ENCODE measurements at places on chromosomes 11 and 22.

DNA sequence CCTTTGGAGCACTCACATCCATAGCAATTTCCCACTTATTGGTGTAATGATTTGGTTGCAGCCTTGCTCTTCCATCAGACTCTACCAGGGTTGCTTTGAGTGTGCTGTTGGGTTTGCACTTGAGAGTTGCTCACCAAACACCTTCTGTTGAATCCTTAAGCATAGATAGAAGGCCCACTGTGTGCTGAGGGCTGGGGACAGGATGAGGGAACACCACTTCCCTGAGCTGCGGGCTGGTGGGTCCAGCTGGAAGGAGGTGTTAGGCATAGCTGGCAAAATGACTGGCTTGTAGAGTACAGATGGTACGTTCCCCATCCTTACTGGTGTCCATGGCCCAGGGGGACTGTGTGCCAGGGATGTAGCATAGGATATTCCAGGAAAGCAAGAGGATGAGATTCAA, 3.9 kb downstream of the PRDM11 start:
- no peak overlapping the region for H3K4me3 ChIP-seq
- H3K27me3 ChIP-seq, result no peaks in the 10 kb centered on the region
- peaks cover 34% of the 10 kb centered on the region for H3K4me1 ChIP-seq
- no peaks in the 10 kb centered on the region for H3K36me3 ChIP-seq
- H3K27ac ChIP-seq, result no peak overlapping the region

DNA sequence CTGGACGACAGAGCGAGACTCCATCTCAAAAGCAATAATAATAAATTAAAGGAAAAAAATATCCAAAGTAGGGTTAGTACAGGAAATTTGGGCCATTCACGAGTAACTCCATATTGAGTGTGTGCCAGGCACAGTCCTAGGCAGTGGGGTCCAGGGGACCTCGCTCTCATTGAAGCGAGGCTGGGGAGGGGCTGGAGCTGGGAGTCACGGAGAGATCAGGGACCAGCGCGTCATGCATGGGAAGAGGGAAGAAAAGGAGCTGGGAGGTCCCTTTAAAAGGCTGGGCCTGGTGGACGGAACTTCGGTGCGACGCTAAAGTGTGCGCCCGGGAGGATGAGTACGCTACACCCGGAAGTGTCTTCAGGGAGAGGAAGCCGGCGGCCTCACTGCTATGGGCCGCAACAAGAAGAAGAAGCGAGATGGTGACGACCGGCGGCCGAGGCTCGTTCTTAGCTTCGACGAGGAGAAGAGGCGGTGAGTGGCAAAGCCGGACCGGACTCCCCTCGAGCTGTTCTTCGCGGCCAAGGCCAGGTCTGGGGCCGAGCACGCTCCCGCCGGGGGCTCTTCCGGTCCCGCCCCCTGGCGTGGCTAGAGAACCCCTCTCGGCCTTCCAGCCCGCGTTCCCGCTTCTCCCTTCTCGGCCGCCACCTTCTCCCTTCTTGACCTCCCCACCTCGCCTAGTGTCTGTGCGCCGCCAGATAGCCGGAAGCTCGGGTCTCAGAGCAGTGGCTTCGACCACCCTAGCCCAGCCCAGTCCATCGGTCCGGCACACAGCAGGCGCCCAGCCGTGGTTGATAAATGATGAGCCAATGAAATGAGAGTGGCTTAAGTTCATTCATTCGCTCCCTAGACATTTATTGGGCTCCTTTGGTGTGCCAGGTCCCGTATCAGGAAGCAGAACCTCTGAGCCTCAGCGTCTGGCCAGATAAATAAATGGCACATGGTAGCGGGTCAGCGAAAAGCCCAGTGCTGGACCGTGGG, at the start of gene NOL12:
Gene NOL12, plus strand, starts transcription at position 342 of the 981 bp plus-strand sequence. Its CDS starts 50 bp downstream, at position 392.
- H3K36me3 ChIP-seq, result peaks cover 8% of the 10 kb centered on the region
- DNase-seq, result peak; percentile 78
- peaks cover 41% of the 10 kb centered on the region for H3K4me1 ChIP-seq
- peak within 1 kb of the TSS; percentile 93 for H3K4me3 ChIP-seq
- peak within 1 kb of the TSS; percentile 82 for H3K27ac ChIP-seq
- H3K27me3 ChIP-seq, result no peaks in the 10 kb centered on the region

GRCh38 chr11:26905368-26905767, 88.5 kb upstream of the FIBIN start:
- no peaks in the 10 kb centered on the region for H3K36me3 ChIP-seq
- DNase-seq, result no peak
- H3K4me1 ChIP-seq, result no peaks in the 10 kb centered on the region
- no peak overlapping the region for H3K27ac ChIP-seq

DNA sequence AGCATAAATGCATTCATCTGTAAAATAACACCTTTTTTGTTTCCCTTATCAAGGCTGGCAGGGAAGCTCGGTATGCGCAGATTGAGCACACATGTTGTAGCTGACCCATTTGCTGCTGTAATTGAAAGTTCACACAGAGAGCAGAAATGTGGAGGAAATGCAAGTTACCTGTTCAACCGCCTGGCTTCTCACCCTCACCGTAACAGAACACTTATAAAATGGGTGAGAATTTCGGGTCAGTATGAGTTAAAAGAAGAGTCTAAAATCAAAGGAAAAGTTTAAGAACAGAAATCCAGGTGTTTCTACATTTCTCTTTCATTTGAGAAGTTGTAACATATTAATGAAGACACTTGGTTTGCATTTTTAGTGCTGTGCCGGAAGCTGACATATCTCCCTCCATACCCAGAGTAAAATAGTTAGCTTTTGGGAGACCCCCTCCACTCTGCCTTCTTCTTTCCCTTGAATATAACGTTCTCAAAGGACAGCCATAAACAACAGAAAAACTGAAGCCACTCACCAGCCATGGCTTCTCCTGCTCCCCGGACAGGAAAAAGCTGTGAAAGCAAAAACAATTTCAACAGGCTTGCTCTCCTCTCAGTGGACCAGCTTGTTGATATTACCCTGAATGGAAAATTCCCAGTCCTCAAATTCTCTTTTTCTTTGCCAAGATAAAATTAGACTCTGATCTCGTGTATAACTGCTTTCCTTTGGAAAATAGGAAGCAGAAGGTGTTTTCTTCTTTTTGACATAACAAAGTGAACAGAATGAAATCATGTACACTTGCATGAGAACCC, at the start of gene CASP12:
Gene CASP12, minus strand, starts transcription at position 570 of the 794 bp plus-strand sequence.
- H3K36me3 ChIP-seq, result no peaks in the 10 kb centered on the region
- H3K27ac ChIP-seq, result no peak within 1 kb of the TSS
- no peak within 1 kb of the TSS for H3K4me3 ChIP-seq
- DNase-seq, result no peak
- H3K27me3 ChIP-seq, result no peaks in the 10 kb centered on the region

DNA sequence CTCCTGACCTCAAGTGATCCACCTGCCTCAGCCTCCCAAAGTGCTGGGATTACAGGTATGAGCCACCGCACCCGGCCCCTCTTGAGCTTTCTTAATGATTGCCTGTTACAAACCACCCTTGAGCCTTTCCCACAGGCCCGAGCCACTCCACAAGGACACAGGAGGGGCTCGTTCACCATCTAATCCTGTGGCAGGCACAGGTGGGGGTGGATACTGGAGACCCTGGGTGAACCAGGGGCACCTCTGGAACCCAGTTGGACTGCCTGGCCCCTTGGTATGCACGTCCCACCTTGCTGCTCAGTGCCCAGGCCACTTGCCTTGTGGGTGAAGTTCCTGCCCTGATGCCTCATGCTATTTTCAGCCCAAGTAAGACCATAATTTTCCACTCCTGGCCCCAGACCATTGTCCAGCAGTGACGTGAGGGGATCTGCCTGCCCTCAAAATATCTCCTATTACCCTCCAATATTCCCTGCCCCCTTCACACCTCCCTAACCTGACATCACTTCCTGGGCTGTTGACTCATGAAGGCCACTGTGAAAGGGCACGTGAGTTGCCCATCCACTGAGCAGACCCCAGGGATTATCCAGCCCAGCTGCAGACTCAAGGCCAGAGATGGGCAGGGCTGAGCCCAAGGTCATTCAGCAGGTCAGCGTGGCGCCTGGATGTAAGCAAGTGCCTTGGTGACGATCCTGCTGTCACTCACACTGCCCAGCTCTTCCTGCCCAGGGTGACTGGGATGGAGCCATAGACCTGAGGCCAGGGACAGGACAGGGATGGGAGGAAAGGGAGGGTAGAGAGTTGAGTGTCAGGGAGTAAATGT, 19.6 kb downstream of the P2RY2 start:
- peak overlapping the region; percentile 61 for H3K27ac ChIP-seq
- H3K36me3 ChIP-seq, result no peaks in the 10 kb centered on the region
- peak; percentile 95 for DNase-seq
- H3K27me3 ChIP-seq, result no peaks in the 10 kb centered on the region
- H3K4me1 ChIP-seq, result peaks cover 44% of the 10 kb centered on the region
- H3K4me3 ChIP-seq, result no peak overlapping the region

DNA sequence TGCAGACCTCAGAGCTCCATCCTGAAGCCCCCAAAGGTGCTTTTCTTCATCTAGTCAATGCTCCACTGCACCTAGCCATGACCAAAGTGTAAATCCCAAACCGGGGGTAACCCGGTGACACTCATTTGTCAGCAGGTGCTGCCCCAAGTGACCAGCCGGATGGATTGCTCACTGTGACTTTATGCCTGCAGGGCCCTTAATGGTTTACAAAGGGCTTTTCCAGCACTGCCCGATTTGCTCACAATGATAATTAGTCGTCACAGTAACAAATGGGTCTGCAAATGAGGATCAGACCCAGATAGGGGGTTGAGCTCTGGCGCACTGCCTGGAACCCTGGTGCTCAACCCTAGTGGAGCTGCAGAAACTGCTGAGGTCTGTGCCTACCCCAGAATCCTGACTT, 45.7 kb upstream of the CD5 start:
- no peak overlapping the region for H3K27ac ChIP-seq
- H3K4me1 ChIP-seq, result no peaks in the 10 kb centered on the region
- no peak for DNase-seq
- no peak overlapping the region for H3K4me3 ChIP-seq
- H3K36me3 ChIP-seq, result no peaks in the 10 kb centered on the region

- no peaks in the 10 kb centered on the region for H3K36me3 ChIP-seq
- H3K27me3 ChIP-seq, result no peaks in the 10 kb centered on the region
- no peak overlapping the region for H3K27ac ChIP-seq
These were observed 8.1 kb downstream of the OR6M1 start for GRCh38 chr11:123798079-123798478.

- H3K36me3 ChIP-seq, result peaks cover 38% of the 10 kb centered on the region
- DNase-seq, result no peak
- H3K27me3 ChIP-seq, result no peaks in the 10 kb centered on the region
- no peak overlapping the region for H3K4me3 ChIP-seq
- H3K4me1 ChIP-seq, result peaks cover 7% of the 10 kb centered on the region
- H3K27ac ChIP-seq, result no peak overlapping the region
These were observed 62.9 kb upstream of the BID start for GRCh38 chr22:17836992-17837742.

- no peaks in the 10 kb centered on the region for H3K36me3 ChIP-seq
- no peak for DNase-seq
These were observed 509.9 kb upstream of the B3GAT1 start for GRCh38 chr11:134921938-134922337.

GRCh38 chr11:94731880-94732601, 36.1 kb upstream of the AMOTL1 start:
- no peaks in the 10 kb centered on the region for H3K36me3 ChIP-seq
- no peak overlapping the region for H3K27ac ChIP-seq

GRCh38 chr22:29719899-29720645, at the start of gene CABP7:
Gene CABP7, plus strand, starts transcription at chr22:29720003. Its CDS starts 422 bp downstream, at chr22:29720425.
- DNase-seq, result no peak
- peaks cover 68% of the 10 kb centered on the region for H3K27me3 ChIP-seq
- no peak within 1 kb of the TSS for H3K4me3 ChIP-seq
- H3K4me1 ChIP-seq, result peaks cover 11% of the 10 kb centered on the region
- H3K36me3 ChIP-seq, result no peaks in the 10 kb centered on the region
- H3K27ac ChIP-seq, result no peak within 1 kb of the TSS

GRCh38 chr11:288478-289397, at the start of gene PGGHG:
Gene PGGHG, plus strand, starts transcription at chr11:289126. Its CDS starts 691 bp downstream, at chr11:289817.
- H3K27me3 ChIP-seq, result peaks cover 45% of the 10 kb centered on the region
- peak within 1 kb of the TSS; percentile 50 for H3K4me3 ChIP-seq

- DNase-seq, result no peak
- H3K36me3 ChIP-seq, result no peaks in the 10 kb centered on the region
- no peak overlapping the region for H3K27ac ChIP-seq
- no peaks in the 10 kb centered on the region for H3K4me1 ChIP-seq
- H3K27me3 ChIP-seq, result peaks cover 3% of the 10 kb centered on the region
These were observed 390.0 kb upstream of the CADM1 start for GRCh38 chr11:115894176-115894575.

DNA sequence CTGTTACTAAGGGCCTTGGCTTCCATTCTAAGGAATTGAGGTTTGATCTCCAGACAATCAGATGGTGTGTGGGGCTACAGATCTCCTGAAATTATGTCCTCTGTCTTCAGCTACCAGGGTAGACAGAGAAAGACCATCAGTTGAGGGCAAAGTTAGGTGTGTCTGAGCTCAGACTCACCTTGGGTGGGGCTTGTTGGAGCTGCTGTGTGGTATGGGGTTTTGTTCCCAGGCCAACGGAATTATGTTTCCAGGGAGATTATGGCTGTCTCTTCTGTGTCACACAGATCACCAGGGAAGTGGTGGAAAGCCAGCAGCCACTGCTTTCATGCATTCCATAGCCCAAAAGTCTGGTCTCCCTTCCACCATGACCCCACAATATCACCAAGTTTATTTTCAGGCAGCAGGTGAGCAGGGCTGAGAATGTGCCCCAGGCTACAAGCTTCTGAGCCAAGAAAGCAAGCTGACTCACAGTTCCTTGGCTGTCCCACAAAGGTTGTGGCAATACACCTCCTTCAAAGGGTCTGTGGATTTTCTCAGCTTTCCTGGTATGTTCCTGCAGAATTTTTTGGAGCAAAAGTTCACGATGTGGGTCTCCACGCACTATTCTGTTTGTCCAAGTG, 714.9 kb downstream of the LUZP2 start:
- H3K4me3 ChIP-seq, result no peak overlapping the region
- no peak for DNase-seq
- H3K27ac ChIP-seq, result no peak overlapping the region

GRCh38 chr11:66230978-66231377, 37.5 kb upstream of the RAB1B start:
- no peaks in the 10 kb centered on the region for H3K4me1 ChIP-seq
- no peak for DNase-seq
